ENCODE measurements at places on chromosomes 13 and 19. TPM values are rescaled to one million over a fixed set of nuclear protein-coding genes. Genes with fewer than 3 reads are reported as not detected.

DNA sequence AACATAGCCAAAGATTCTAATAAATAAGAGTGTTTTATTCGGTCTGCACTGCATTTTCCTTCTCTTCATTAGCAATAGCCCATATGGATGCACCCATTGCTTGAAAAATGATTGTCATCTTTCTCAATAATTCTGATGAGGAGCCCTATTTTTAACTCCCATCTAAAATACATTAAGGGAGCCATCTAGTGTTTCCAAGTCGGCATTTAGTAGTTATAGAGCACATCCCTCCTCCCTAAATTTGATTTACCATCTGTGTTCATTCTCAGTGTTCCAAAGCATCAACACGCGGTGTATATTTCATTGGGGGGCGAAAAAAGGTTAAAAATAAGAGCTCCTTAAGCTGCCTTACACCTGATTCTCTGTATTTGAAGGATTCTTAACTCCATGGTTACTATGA, 119.2 kb upstream of the IPO5 start:
- no peak for DNase-seq

DNA sequence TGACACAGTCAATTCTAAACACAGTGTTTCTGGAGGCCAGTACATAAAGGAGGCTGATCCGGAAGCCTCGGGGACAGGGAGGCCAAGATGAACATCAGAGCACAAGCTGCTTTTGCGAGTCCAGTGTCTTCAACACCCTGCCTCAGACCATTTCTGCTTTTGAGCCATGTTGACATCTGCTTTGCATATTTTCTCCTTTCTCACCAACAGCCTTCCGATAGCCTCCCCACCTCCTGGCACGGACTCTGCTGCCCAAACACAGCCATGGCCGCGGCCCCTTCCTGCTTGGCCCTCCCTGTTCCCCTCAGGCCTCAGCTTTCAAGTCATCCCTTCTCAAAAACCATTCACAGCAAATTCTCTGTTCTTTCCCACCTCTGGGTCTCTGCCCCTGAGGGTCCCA, 3.6 kb downstream of the LRRC25 start:
- DNase-seq = peak; percentile 62

DNA sequence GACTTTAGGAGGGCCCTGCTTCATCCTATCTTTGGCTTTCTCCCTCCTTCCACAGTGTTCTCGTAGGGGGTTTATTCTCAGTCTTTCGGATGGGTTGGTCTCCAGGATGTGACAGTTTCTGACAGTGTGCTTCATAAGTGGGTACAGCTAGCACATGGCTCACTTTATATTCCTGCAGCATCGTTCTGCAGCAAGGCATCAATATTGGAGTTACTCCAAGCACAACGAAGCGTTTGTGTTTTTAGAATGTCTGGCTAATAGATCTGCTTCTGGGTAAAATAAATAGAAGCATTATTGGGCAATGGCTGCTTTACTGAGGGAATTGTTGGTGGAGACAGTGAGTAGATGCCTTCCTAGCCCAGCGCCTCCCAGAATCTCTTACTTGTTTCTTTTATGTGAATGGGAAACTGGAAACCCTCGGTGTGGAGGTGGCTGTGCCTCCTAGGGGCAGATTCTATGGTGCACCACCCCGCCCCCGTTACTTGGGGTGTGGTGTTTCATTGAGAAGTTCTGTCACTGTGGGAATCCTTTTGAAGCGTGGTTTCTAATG, 2.0 kb downstream of the FARP1 start:
- DNase-seq = peak; percentile 91

- DNase-seq = peak; percentile 82
Measured at GRCh38 chr19:1183543-1184172, 9.6 kb upstream of the SBNO2 start.

DNA sequence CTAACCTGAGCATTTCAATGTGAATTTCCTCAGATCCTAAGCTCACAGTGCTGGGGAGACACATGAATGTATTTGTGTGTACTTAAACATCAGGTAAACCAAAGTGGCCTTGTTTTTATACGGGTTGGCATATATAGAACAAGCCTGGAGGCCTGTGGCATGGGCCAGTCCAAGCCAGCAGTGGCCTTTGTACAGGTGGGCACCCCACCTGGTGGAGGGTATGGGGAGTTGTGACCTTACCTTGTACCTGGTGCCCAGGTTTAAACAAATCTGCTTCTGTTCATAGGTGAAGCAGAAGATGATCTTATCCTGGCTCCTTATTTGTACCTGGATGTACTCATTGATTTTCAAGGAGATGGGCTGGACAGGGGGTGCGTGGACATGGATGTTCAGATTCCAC, 71.0 kb downstream of the ERICH6B start:
- DNase-seq = no peak

DNA sequence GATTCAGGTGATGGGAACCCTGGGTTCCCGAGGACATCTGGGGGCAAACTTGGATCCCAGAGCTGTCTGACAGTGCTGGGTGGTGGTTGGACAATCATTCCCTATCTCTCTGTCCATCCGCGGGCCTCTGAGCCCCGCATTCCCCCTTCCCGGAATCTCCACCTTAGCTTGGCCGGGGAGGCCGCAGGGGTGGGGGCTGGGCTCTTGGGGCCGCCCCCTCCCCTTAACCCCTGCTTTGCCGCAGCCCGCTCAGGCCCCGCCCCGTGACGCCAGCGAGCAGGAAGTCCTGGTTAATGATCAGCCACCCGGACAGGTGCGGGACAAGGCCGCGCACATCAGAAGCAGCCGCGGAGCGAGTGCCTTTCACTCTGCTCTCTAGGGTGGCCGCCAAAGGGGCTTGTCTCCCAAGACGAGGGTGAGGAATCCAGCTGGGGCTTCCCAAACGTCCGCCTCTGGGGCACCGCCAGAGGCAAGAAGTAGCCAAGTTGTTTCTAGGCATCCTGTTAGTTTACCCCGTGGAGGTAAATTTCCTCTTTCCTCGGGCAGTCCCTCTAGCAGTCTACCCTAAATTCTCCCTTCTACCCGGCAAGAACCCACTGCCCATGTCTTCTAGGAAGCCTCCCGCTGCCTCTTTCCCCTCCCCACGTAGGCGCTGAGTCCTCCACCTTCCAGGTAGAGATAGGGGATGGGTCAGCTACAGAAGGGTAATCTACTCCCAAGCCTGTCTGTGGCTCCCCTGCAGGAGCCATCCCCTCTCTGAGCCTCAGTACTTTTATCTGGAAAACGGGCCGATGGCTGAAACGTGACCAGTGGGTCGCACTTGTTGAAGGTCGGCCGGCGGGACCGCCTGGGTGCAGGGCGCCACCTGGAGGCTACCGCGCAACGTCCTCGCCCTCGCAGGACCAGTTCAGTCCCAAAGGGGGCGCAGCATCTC, 3.0 kb downstream of the IRF2BP1 start:
- peak; percentile 99 for DNase-seq

- DNase-seq = no peak
Measured at GRCh38 chr19:52889931-52890330, 7.5 kb downstream of the ZNF320 start.

GRCh38 chr19:16771618-16772017, 52.0 kb downstream of the NWD1 start:
- peak; percentile 80 for DNase-seq

DNA sequence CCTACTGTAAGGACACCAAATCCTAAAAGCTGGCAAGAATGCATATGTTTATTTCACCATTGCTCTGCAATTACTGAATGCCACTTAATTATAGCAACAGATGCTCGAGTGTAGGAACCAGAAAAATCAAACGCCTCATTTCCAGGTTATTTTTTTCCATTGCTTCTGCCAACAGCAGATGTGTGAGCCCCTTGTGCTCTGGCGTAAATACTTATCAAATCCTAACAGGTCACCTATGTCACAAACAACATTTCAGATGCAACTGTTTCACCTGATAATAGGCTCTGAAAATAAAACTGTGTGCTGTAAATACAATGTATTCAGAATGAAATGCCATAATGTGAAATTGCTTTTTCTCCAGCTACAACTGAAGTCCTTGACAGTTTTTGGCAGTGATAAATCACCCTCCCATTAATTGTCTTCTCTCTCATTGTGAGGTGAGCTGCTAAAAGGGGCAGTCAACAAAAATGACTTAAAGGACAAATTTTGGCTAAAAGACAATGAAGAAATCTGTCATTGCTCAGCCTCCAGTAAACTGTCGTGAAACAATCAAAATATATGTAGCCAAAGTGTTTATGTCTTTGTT, 344.0 kb downstream of the DACH1 start:
- no peak for DNase-seq

The RANBP3 gene
- total RNA-seq = 40.5 TPM

The CYP4F8 gene
- total RNA-seq = not detected

The CALR3 gene
- total RNA-seq = not detected

The CEBPA gene
- total RNA-seq = 5.0 TPM

The LILRA5 gene
- total RNA-seq = 0.36 TPM

The PGLYRP1 gene
- total RNA-seq = not detected

The ZNF383 gene
- total RNA-seq = 10.1 TPM

All from osteoblast (primary cell).